ENCODE measurements at places on chromosomes 7 and 10.

GRCh38 chr7:46153951-46154787 is 233.1 kb upstream of the IGFBP3 start:
- no peak overlapping the region for H3K4me3 ChIP-seq
- no peak for DNase-seq
- peaks cover 3% of the 10 kb centered on the region for H3K4me1 ChIP-seq
- H3K27me3 ChIP-seq = no peaks in the 10 kb centered on the region
- H3K27ac ChIP-seq = no peak overlapping the region

- H3K4me1 ChIP-seq = peaks cover 2% of the 10 kb centered on the region
- no peak overlapping the region for H3K4me3 ChIP-seq
- DNase-seq = peak; percentile 15
Observed at GRCh38 chr7:19026888-19027287, 90.5 kb downstream of the TWIST1 start.

DNA sequence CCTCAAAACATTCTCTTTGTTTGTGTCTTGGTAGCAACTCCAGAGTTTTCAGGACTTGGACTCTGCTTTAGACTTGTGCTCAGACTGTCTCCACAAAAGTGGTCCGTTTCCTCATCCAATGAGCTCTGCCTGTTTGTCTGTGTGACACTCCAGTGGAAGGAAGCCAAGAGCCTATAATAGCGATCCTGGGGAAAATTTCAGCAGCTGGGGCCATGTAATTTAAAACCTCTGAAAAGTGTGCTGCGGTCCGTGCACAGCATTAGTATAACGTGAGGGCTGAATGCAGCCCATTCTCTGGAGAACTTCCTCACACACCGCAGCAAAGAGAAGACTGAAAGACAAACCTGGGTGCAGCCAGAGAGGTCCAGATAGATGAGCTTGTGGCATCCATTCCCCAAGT is at the start of gene LRRC17:
Gene LRRC17, plus strand, starts transcription at position 259 of the 400 bp plus-strand sequence. CDS start 20,914 bp downstream, outside the sequence.
- H3K27me3 ChIP-seq = no peaks in the 10 kb centered on the region
- H3K4me3 ChIP-seq = peak within 1 kb of the TSS; percentile 40
- DNase-seq = peak; percentile 67
- H3K27ac ChIP-seq = peak within 1 kb of the TSS; percentile 77
- H3K4me1 ChIP-seq = no peaks in the 10 kb centered on the region

- no peak for DNase-seq
- no peaks in the 10 kb centered on the region for H3K36me3 ChIP-seq
- no peak overlapping the region for H3K4me3 ChIP-seq
- no peaks in the 10 kb centered on the region for H3K27me3 ChIP-seq
- no peak overlapping the region for H3K27ac ChIP-seq
Observed at GRCh38 chr7:71682841-71683781, 551.2 kb downstream of the GALNT17 start.

- H3K36me3 ChIP-seq = no peaks in the 10 kb centered on the region
- DNase-seq = no peak
- H3K27ac ChIP-seq = no peak overlapping the region
- H3K4me3 ChIP-seq = no peak overlapping the region
- H3K4me1 ChIP-seq = peaks cover 5% of the 10 kb centered on the region
Observed at GRCh38 chr10:68832601-68833000, 5.3 kb downstream of the STOX1 start.

GRCh38 chr7:157831143-157831905 is 494.5 kb downstream of the DNAJB6 start:
- DNase-seq = no peak
- H3K27ac ChIP-seq = no peak overlapping the region
- H3K4me3 ChIP-seq = no peak overlapping the region
- no peaks in the 10 kb centered on the region for H3K27me3 ChIP-seq

GRCh38 chr10:79905322-79906314 is 43.3 kb downstream of the SFTPD start:
- no peaks in the 10 kb centered on the region for H3K27me3 ChIP-seq
- H3K27ac ChIP-seq = peak overlapping the region; percentile 32
- peak overlapping the region; percentile 72 for H3K4me3 ChIP-seq
- no peaks in the 10 kb centered on the region for H3K36me3 ChIP-seq
- DNase-seq = peak; percentile 62
